ENCODE measurements at places on chromosomes 7 and 10. TPM values are rescaled to one million over a fixed set of nuclear protein-coding genes. Genes with fewer than 3 reads are reported as not detected.

Gene OPN4
- not detected for total RNA-seq

Gene HOXA6
- 12.7 TPM for total RNA-seq

Gene PHTF2
- total RNA-seq = 17.5 TPM

Gene TMEM229A
- 0.62 TPM for total RNA-seq

Gene FXYD4
- total RNA-seq = not detected

Gene ZNF365
- 0.67 TPM for total RNA-seq

Gene TMEM225B
- total RNA-seq = not detected

Gene GARIN1A
- 1.2 TPM for total RNA-seq

Gene LRIT1
- not detected for total RNA-seq

Gene EBLN1
- not detected for total RNA-seq

Gene TCAF2
- total RNA-seq = 3.2 TPM

GRCh38 chr7:117572856-117573620 lies 93.2 kb downstream of the CFTR start:
- ATAC-seq = no peak
- no peaks in the 10 kb centered on the region for H3K36me3 ChIP-seq
- H3K4me3 ChIP-seq = no peak overlapping the region
- no peaks in the 10 kb centered on the region for H3K4me1 ChIP-seq
- H3K27ac ChIP-seq = no peak overlapping the region

GRCh38 chr7:99422625-99423024 lies 13.9 kb downstream of the BUD31 start:
- no peaks in the 10 kb centered on the region for H3K4me1 ChIP-seq
- ATAC-seq = no peak
- no peaks in the 10 kb centered on the region for H3K27me3 ChIP-seq
- H3K36me3 ChIP-seq = no peaks in the 10 kb centered on the region
- no peak overlapping the region for H3K27ac ChIP-seq

DNA sequence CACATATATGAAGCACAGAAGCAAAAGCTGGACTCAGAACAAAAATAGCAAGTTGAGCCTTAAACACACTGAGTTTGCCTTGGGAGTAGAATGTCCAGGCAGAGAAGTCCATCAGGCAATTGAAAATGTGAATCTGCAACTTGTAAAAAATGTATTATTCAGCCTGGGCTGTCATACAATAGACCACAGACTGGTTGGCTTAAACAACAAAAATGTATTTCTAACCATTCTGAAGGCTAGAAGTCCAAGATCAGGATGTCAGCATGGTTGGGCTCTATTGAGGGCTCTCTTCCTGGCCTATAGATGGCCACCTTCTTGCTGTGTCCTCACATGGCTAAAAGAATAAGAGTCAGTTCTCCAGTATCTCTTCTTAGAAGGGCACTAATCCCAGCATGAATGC lies 76.5 kb upstream of the CAPZA2 start:
- H3K4me1 ChIP-seq = no peaks in the 10 kb centered on the region
- no peak overlapping the region for H3K4me3 ChIP-seq
- H3K27ac ChIP-seq = no peak overlapping the region
- no peak for ATAC-seq
- no peaks in the 10 kb centered on the region for H3K27me3 ChIP-seq

GRCh38 chr10:121216721-121217181 lies 365.6 kb downstream of the WDR11 start:
- H3K27ac ChIP-seq = peak overlapping the region; percentile 55
- peak; percentile 83 for ATAC-seq
- no peak overlapping the region for H3K4me3 ChIP-seq

DNA sequence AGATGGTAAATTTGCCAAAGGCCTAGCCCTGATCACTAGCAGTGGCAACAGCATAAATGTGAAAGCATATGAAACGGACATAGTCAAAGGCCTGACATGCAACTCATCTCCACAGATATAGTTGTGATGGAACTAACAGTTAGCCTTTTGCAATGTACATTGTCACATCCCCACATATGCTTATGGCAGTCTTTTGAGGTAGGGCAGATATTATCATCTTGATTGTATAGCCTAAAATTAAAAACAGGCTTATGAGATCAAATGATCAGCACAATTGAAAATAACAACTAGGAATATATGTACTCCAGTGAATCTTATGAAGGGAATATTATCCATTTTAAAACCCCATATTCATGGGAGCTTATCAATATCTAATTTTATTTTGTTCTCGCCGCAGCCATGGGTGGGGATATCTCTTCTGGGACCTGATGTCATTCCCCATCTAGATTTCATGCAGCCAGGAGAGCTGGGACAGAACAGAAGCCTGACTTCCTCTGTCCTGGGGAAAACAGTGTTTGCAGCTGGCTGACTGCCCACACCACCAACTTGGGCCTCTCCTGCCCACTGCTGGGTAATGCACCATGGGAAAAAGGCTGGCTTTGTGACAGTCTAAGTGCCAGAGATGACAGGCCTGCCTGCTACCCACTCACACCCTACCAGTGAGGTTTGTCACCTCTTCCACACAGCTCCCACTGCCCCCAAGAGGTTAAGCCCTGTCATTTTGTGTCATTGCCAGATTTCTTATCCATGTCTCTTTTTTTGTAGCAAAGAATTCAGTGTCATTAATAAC lies 180.2 kb upstream of the FZD1 start:
- H3K4me1 ChIP-seq = no peaks in the 10 kb centered on the region
- ATAC-seq = no peak
- no peak overlapping the region for H3K4me3 ChIP-seq
- no peaks in the 10 kb centered on the region for H3K36me3 ChIP-seq
- no peaks in the 10 kb centered on the region for H3K27me3 ChIP-seq
- H3K27ac ChIP-seq = no peak overlapping the region

DNA sequence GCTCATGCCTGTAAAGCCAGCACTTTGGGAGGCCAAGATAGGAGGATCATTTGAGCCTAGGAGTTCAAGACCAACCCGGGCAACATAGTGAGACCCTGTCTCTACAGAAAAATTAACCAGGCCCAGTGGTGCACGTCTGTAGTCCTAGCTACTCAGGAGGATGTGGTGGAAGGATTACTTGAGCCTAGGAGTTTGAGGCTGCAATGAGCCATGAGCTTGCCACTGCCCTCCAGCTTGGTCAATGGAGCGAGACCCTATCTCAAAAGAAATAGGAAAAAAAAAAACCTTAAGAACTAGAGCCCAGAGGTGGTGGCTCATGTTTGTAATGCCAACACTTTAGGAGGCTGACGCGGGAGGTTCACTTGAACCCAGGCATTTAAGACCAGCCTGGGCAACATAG lies 2.2 kb downstream of the STRA8 start:
- H3K4me3 ChIP-seq = no peak overlapping the region
- H3K27me3 ChIP-seq = no peaks in the 10 kb centered on the region
- no peak for ATAC-seq
- no peaks in the 10 kb centered on the region for H3K4me1 ChIP-seq
- no peak overlapping the region for H3K27ac ChIP-seq

DNA sequence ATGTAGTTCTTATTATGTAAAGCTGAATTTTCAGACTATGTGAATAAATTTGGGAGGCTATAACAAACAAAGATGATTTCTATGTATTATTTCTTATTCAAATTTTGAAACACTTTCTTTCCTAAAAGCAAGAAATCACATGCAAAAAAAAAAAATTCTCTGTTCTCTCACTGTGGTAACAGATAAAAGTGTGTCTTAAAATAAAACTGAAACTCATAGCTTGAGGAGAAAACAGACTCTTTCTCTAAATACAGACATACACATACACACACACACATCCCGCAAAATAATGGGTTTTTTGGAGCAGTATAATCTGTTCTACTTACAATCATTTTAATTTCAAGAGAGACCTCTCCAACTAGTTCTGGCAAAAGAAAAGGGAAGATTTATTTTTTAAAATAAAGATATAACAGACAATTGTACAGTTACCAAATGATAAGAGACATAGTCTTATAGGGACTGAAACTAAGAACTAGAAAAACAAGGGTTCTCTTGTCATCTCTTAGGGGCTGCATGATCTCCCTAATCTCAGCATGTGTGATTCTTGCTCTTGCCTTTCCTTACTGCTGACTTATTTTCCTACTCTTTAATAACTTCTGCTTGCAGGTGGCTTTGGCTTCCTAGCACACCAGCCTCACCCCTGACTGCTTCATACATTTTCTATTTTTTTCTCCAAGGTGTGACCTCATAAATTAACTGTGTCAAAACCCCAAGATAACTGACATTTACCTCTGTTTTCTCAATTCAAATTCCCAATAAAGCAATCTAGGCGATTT lies 483.5 kb upstream of the POT1 start:
- no peaks in the 10 kb centered on the region for H3K27me3 ChIP-seq
- H3K36me3 ChIP-seq = no peaks in the 10 kb centered on the region
- no peaks in the 10 kb centered on the region for H3K4me1 ChIP-seq
- no peak for ATAC-seq
- no peak overlapping the region for H3K4me3 ChIP-seq

DNA sequence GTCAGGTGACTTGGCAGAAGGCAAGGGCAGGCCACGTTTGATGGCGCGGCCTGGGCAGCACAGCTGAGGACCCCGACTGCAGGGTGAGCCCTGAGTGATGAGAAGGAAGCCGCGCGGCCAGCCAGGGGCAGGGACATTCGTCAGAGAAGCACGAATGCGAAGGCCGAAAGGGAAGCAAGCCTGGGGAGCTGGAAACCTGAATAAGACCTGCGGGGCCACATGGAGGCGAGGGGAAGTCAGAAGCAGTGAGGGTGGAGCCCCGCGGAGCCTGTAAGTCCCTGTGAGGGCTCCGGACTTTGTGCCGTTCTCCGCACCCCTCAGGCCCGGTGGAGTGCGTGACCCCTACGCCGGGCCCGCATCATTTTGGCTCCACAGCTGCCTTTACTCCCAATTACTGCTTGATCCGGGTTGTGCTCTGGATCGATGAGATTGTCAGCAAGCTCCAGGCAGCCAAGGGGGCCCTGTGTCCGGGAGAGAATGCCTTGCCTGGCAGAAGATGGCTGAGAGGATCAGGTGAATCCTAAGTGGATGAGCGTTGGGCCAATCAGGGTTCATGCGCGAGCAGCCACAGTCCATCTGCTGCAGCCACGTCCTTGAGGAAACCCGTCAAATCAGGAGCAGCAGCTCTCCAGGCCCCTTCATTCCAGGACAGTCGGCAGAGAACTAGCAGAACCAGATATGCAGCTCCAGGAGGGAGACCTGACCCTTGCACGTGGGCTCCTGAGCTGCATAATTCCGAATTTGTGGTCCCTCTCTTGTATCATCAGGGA lies 293.3 kb upstream of the SHH start:
- H3K4me1 ChIP-seq = no peaks in the 10 kb centered on the region
- no peak overlapping the region for H3K27ac ChIP-seq
- no peak for ATAC-seq
- peaks cover 12% of the 10 kb centered on the region for H3K27me3 ChIP-seq

DNA sequence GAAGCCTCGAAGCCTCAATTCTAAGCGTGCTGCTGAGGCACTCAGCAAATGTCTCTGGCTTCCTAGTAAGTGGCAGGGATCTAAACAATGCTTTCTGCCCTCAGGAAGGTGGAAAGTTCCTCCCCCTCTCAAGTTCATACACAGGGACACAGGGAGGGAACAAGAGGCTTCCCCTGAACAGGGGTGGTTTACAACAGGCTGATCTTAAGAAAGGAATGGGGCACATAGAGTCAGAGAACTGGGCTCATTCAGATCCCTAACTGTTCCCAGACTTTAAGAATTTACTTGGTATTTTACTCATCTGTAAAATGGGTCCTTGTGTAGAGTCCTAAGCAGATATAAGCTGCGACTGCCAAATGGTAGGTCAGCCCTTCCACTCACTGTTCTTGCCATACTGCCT lies 2.5 kb downstream of the TNS3 start:
- peaks cover 99% of the 10 kb centered on the region for H3K4me1 ChIP-seq
- no peak for ATAC-seq
- no peak overlapping the region for H3K4me3 ChIP-seq
- no peaks in the 10 kb centered on the region for H3K27me3 ChIP-seq

GRCh38 chr7:137527634-137528033 lies 184.1 kb upstream of the PTN start:
- no peaks in the 10 kb centered on the region for H3K36me3 ChIP-seq
- H3K27ac ChIP-seq = no peak overlapping the region
- H3K4me1 ChIP-seq = no peaks in the 10 kb centered on the region
- H3K4me3 ChIP-seq = no peak overlapping the region

- no peaks in the 10 kb centered on the region for H3K36me3 ChIP-seq
- H3K4me1 ChIP-seq = no peaks in the 10 kb centered on the region
- H3K27me3 ChIP-seq = no peaks in the 10 kb centered on the region
- ATAC-seq = no peak
- no peak overlapping the region for H3K27ac ChIP-seq
These were observed 228.7 kb downstream of the FRMD4A start for GRCh38 chr10:14102056-14102455.

GRCh38 chr7:139566075-139566474 lies 42.6 kb downstream of the CLEC2L start:
- H3K4me1 ChIP-seq = no peaks in the 10 kb centered on the region
- peaks cover 30% of the 10 kb centered on the region for H3K36me3 ChIP-seq
- H3K27me3 ChIP-seq = no peaks in the 10 kb centered on the region
- H3K27ac ChIP-seq = no peak overlapping the region

- peaks cover 23% of the 10 kb centered on the region for H3K4me1 ChIP-seq
- no peak overlapping the region for H3K4me3 ChIP-seq
- H3K36me3 ChIP-seq = no peaks in the 10 kb centered on the region
- H3K27me3 ChIP-seq = no peaks in the 10 kb centered on the region
- no peak overlapping the region for H3K27ac ChIP-seq
These were observed 18.8 kb downstream of the CHST15 start for GRCh38 chr10:124074501-124075109.

DNA sequence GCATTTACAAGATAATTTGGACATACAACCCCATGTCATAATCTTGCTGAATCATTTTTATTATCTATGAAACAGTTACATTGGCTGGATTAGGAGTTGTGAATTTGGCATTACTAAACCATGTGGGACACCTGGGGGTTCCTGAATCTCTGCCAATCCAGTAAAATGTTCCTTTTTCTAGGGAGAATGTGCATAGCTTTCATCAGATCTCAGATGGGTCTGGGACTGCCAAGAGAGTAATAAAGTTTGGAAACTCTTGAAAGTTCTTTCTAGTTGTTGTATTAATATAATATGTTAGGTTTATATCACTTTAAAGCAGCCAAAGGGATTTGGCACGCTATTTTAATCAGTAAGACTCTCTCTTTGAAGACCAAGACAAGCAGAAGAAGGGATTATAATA lies 62.7 kb downstream of the SEMA3E start:
- ATAC-seq = no peak
- H3K27me3 ChIP-seq = no peaks in the 10 kb centered on the region
- H3K4me3 ChIP-seq = no peak overlapping the region
- no peaks in the 10 kb centered on the region for H3K36me3 ChIP-seq
- peaks cover 20% of the 10 kb centered on the region for H3K4me1 ChIP-seq

DNA sequence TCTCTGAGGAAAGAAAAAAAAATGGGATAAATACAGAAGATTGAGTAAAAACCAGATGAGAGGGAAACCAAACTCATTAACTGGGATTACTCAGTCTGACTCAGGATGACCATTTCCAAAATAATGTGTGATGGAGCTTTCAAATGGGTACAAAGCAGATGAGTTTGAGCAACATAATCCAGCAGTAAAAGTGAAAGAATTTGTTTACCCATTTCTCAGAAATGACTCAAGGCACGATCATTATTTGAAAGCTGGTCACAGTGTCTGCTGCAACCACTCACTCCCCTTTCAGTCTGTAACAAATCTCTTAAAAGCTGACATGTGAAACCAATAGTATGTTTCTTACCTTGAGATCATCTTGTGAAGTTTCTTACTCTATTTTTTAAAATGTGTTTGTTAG lies 104.7 kb upstream of the KLF14 start:
- H3K27ac ChIP-seq = no peak overlapping the region
- H3K36me3 ChIP-seq = no peaks in the 10 kb centered on the region
- no peak overlapping the region for H3K4me3 ChIP-seq
- peak; percentile 34 for ATAC-seq
- H3K27me3 ChIP-seq = peaks cover 11% of the 10 kb centered on the region
- H3K4me1 ChIP-seq = no peaks in the 10 kb centered on the region

Data from gastroesophageal sphincter (tissue), 4 donors.